ENCODE measurements at places on chromosomes 11 and 22. TPM values are rescaled to one million over a fixed set of nuclear protein-coding genes. Genes with fewer than 3 reads are reported as not detected.

ELMOD1 gene
- not detected for total RNA-seq

KRTAP5-8 gene
- total RNA-seq = not detected

MB gene
- not detected for total RNA-seq

DNA sequence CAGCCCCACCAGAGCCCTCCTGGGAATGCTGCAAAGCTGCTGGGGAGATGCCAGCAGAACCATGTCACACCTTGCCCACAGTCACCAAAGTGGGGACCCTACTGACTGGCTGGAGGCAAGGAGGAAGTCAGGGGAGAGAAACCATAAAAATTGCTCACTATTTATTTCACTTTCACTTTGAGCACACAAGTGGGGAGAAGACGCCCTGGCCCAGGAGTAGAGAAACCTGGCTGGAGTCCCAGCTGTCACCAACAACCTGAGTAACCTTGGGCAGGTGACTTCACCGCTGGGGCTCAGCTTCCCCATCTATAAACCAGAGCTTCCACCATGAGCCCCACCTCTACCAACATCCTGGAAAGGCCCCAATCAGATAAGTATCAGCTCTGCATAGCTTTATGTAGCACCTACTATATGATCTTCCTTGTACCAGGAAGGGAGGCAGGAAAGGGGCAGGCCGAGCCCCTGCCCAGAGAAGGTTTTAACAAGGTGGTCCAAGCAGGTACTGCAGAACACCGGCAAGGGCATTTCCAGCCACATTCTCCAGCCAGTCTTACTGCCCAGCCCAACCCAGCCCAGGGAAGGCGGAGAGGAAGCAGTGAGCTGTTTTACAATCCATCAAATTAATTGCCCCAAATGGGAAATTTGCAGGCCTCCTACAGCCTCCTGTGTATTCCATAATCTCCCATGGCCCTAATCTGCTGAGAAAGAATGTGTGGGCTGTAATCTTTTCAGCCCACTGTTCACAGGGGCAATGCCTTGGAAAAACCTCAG, 27.6 kb downstream of the PLEKHA7 start:
- H3K4me1 ChIP-seq = peaks cover 21% of the 10 kb centered on the region
- no peaks in the 10 kb centered on the region for H3K27me3 ChIP-seq
- H3K4me3 ChIP-seq = no peak overlapping the region
- DNase-seq = peak; percentile 78
- peak overlapping the region; percentile 50 for H3K27ac ChIP-seq

DNA sequence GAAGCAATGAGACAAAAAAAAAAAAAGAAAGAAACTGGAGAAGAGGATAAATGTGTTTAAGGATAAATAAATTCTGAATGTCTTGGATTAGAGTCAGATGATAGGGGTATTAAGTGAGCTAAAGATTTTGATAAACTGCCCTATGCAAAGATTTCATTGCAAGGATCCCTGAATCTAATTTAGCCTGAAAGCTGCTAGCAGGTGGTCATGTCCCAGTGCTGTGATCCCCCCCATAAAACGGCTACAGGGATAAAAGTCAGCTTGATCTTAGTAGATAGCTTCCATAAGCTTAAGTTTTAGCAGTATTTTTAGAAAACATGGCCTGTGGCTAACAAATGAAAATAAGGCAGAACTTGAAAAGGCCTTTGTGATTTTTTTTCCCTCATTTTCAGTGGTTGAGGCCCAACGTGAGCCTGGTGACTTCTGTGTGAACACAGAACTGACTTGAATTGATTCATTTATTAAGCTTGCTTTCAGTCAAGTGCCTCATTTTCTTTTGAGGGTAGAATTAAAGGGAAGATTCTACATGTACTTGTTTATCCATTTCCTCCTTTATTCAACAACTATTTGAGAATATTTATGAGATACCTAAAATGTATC, 44.5 kb downstream of the CD44 start:
- peaks cover 78% of the 10 kb centered on the region for H3K4me1 ChIP-seq
- no peak overlapping the region for H3K27ac ChIP-seq
- H3K4me3 ChIP-seq = no peak overlapping the region
- peaks cover 79% of the 10 kb centered on the region for H3K36me3 ChIP-seq
- H3K27me3 ChIP-seq = no peaks in the 10 kb centered on the region
- DNase-seq = no peak

- no peaks in the 10 kb centered on the region for H3K36me3 ChIP-seq
- no peak overlapping the region for H3K4me3 ChIP-seq
- H3K4me1 ChIP-seq = no peaks in the 10 kb centered on the region
- no peak overlapping the region for H3K27ac ChIP-seq
- H3K27me3 ChIP-seq = no peaks in the 10 kb centered on the region
Measured at GRCh38 chr11:120073196-120073595, 64.7 kb downstream of the TRIM29 start.

DNA sequence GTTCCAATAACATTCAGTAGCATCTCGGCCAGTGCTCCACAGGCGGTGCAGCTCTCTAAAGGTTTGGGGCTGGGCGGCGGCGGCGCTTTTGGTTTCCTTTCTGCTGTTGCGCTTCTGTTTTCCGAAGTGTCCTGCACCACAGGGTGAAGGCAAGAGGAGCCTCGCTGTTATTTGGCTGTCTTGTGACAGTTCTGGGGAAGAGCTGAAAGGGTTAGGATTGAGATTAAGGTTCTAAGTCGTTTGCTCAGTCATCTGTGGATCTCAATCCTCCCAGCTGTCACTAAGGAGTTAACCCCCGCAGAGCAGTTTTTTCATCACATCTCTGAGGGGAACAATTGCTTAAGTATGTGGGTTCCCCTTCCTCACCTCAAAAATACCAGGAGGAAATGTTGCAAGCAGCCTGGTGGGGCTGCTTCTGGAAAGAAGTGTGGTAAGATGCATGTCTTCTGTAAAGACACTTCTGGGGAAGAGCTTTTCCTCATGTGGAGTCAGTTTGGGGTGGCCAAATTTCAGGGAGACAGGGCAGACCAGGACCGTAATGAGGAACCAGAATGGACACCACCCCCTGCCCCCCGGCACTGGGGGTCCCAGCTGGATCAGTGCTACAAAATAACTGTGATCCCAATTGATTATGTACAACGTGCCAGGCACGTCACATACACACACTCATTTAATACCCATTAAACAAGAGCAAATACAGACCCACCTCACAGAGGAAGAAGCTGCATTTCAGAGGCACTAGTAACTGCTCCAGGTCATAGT, 14.2 kb downstream of the TMEM121B start:
- peaks cover 72% of the 10 kb centered on the region for H3K36me3 ChIP-seq
- H3K4me3 ChIP-seq = no peak overlapping the region
- H3K27ac ChIP-seq = no peak overlapping the region
- DNase-seq = no peak

DNA sequence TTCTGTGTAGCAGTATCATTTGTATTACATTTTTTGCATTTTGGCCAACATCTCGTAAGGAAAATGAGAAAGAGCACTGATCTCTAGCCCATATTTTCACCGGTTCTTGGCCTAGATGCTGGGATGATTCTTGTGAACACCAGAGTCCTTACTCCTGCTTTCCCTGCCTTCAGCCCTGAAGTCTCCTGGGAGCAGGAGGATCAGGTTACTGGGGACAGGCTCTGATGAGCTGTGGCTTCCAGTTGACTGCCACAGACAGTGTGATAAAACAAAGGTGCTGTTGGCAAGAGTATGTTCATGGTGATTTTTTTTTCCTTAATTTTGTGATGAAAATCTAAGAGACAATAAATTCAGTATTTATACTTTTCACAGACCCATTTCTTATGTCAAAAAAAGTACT, 34.2 kb upstream of the ADSL start:
- peaks cover 19% of the 10 kb centered on the region for H3K4me1 ChIP-seq
- peaks cover 87% of the 10 kb centered on the region for H3K36me3 ChIP-seq
- H3K27me3 ChIP-seq = no peaks in the 10 kb centered on the region
- DNase-seq = no peak
- H3K4me3 ChIP-seq = no peak overlapping the region
- no peak overlapping the region for H3K27ac ChIP-seq

Data from CD4-positive, alpha-beta memory T cell (primary cell).